ENCODE measurements at places on chromosomes 12 and 14.

- DNase-seq = no peak
These were observed 26.9 kb downstream of the CMKLR1 start for GRCh38 chr12:108312073-108312659.

- DNase-seq = no peak
These were observed 9.2 kb downstream of the ASCL4 start for GRCh38 chr12:107783406-107784376.

GRCh38 chr12:119915894-119916510 lies 38.9 kb upstream of the CIT start:
- no peak for DNase-seq

DNA sequence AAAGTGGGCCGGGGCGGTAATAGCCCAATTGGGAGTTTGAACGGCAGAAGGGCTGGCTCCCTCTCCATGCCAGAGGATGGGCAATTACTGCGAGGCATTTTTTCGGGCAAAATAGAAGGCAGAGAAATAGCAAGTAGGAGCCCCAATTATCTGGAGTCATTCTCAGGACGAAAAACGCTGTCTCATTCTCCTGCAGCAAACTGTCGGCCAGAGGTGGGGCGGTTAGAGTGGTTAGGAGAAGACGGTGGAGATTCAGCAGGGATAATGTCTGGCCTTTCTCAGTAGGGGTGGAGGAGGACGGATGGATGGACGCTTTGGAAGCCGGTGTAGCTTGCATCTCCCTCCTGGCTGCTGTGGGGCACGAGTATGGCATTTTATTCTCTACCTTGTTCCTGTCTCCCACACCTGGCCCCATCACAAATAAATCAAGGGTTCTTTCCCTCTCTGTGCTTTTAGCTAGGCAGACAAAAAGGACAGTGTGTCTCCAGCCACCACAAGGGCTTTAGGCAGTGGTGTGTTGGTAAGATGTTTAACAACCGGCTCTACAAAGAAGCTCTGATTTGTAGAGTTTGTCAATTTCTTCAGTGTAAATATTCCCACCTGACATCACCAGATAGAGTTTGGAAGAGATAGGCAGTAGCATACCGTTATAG lies 140.5 kb upstream of the LHX5 start:
- DNase-seq = no peak

GRCh38 chr12:121333747-121334146 lies 18.5 kb downstream of the ANAPC5 start:
- DNase-seq = no peak

GRCh38 chr12:9096563-9097176 lies 19.0 kb downstream of the A2M start:
- DNase-seq = no peak

GRCh38 chr12:89350630-89351488 lies 1.4 kb downstream of the DUSP6 start:
- no peak for DNase-seq

- no peak for DNase-seq
These were observed 212.2 kb downstream of the KIF26A start for GRCh38 chr14:104350463-104351185.

- no peak for DNase-seq
These were observed 294.4 kb downstream of the SOX5 start for GRCh38 chr12:23655112-23655511.

- no peak for DNase-seq
These were observed 3.1 kb upstream of the GLTP start for GRCh38 chr12:109883461-109883860.
